ENCODE measurements at places on chromosomes 2 and 18.
A peak's percentile ranks its signal among the peaks of the same experiment; 100 is the strongest.

GRCh38 chr18:45962461-45962860 lies 4.7 kb downstream of the EPG5 start:
- DNase-seq = no peak

DNA sequence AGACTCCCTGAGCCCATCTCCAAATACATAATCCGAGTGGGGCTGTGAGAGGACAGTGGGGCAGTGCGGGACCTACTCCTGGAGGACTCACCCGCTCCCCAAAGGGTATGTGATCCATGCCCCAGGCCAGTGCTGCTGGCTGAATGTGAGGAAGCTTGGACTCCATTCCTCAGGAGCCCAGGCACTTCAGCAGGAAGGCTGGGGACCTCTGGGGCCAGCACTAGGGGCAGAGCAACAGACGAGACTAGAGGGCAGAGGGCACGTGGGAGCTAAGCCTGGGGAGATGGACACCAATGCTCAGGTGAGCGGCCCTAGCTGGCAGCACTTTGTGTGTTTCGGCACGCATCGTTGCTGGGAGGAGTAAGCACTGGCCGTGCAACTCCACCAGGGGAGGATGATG lies 84.9 kb downstream of the MALT1 start:
- no peak for DNase-seq

- no peak for DNase-seq
Observed at GRCh38 chr2:54587171-54588016, 131.3 kb downstream of the SPTBN1 start.

- DNase-seq = peak; percentile 84
Observed at GRCh38 chr2:39642051-39642718, 23.5 kb upstream of the TMEM178A start.

GRCh38 chr2:218137514-218137913 lies 11.7 kb downstream of the CXCR2 start:
- DNase-seq = no peak

- DNase-seq = no peak
Observed at GRCh38 chr2:79799729-79800128, 286.9 kb downstream of the CTNNA2 start.

GRCh38 chr2:42835577-42836371 lies 43.4 kb upstream of the HAAO start:
- no peak for DNase-seq

GRCh38 chr2:161754379-161754778 lies 130.2 kb downstream of the SLC4A10 start:
- DNase-seq = no peak

- no peak for DNase-seq
Observed at GRCh38 chr2:88628571-88628939, 1.3 kb upstream of the EIF2AK3 start.

- DNase-seq = no peak
Observed at GRCh38 chr2:88010136-88010535, 6.2 kb downstream of the RNU2-63P start.

DNA sequence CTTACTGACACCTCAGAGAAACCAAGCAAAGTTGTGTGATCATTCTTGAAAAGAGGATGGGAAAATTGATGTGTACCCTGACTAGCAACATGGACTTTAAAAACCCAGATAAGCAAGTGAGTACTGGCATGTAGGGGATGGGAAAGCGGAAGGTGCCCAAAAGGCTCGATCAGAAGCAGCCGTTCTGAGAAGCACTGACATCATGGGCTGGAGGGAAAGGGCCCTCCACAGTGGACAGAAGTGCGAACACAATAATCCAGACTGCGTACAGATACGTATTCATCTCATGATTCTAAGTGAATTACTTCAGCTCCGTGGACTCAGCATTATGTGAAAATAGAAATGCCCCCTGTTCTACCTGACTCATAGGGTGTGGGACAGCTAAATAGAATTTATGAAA lies 42.2 kb downstream of the CDH2 start:
- no peak for DNase-seq

DNA sequence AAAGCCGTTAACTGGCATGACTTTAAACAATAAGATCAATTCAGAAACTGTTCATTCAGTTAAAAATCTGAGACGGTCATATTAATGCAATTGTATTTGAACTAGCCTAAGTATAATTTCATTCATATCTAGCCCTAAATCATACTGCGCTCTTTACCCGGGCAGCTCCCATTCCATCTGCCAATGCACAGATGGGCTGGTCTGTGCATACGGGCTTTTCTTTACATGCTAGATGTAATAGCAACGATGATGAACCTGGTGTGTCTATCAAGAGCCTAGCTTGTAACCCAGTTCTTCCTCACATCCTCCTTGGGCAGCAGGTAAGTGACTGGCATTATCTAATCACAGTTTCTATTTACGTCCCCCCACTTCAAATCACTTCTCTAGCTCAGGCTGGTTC lies 631.5 kb upstream of the KLHL29 start:
- DNase-seq = no peak

- DNase-seq = no peak
Observed at GRCh38 chr2:215567504-215567903, 131.6 kb upstream of the FN1 start.

DNA sequence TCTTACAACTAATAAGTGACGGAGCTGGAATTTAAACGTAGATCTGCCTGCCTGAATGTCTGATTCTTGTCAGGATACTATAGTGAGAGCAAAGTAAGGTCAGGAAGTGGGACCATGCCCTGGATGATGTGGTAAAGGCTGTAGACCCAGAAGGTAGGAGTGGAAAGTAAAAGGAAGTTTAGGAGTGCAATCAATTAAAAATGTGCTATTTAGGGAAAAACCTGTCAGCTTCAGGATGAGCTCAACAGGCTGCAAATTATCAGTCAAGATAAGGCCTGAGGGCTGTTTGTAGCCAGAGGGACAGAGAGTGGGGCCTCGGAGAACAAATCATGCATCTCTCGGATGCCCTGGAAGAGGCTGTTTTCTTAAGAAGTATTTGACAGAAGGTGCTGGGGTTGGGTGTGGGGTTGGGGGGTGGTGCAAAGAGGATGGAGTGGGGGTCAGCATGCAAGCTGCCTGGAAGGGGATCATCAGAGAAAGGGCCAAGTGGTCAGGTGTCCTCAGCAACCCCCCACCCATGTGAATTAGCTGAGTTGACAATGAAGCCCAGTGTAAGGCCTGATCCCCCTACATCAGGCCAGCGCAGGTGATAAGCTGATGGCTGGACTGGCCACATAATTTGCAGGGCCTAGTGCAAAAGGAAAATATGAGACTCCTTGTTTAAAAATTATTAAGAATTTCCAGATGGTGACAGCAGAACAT lies 53.2 kb upstream of the MAPRE3 start:
- no peak for DNase-seq

GRCh38 chr2:224749136-224749535 lies 33.0 kb upstream of the CCDC195 start:
- no peak for DNase-seq

GRCh38 chr18:73446502-73446901 lies 578.7 kb upstream of the NETO1 start:
- DNase-seq = no peak

DNA sequence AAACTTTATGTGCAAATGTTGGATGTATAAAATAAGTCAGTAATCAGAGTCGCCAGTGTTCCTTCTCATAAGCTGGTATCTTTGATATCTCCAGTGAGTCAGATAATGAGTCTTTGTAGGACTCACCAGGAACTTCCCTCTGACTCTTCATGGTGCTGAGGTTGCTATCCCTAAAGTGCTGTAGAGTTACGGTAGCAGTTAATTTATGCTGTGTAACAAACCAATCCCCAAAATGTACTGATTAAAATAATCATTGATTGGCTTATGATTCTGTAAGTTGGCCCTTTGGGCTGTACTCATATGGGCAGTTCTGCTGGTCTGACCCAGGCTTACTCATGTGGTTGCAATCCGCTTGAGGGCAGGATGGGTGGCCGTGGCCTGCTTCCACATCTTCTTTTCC lies 43.8 kb downstream of the MAIP1 start:
- no peak for DNase-seq

DNA sequence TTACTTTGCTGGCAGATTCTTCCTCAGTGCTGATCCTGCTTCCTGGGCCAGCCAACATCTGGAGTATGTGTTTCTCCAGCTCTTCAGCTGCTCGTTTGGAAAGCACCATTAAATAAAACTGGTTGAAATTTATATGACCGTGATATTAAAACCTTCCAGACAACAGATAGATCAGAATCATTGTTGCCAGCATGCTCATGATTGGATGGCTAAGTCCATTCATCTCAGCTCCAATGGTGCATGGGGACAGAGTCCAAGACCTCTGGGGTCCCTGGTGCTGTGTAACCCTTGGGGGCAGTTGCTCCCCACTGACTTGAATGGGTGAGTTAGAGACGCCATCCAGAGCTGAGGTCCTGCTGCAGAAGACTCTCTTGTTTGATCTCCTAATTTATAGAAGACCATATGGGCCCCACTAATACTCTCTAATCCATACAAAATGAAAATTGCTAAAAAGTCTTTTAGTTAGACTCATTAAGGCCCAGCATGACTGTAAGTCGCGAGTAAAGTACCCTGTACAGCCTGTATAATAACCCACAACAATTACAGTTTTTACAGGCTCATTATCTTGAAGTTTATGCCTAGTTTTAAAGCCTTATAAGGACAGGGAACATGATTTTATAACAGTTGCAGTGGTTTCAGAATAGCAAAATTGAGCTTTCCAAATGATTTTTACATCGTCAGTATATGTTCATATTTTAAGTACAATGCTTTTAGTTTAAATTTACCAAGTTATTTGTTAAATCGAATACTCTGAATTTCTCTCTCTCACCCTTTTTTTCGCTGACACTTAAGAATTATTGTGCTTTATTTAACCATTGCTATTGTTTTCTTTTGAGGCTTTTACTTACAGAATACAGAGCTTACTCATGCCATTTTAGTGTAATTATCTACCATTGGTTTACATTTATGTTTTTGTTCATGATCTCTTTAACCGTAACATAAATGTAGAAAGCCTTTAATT lies 60.0 kb downstream of the CABLES1 start:
- no peak for DNase-seq

GRCh38 chr18:33578518-33579348 lies 714 bp downstream of the ASXL3 start:
- DNase-seq = peak; percentile 65

GRCh38 chr2:70702711-70703395 lies 65.1 kb downstream of the ADD2 start:
- no peak for DNase-seq

- DNase-seq = no peak
Observed at GRCh38 chr2:130843321-130843985, 6.7 kb downstream of the ARHGEF4 start.

DNA sequence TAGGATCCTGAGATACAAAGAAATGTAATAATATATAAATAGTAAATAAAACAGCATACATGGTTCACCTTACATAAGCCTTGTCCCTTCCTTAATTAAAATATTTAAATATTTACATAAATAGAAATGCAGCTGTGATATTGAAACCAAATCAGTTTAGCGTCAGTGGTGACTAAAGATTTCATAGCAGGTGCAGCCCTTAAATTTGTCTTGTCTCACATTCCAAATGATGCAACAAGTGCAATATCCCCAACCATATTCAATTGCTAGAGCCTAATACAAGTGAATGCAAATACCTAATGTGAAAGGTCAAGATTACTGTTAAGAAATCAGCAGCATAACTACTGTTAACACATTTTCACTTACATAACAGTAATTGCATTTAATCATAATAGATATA lies 539.5 kb downstream of the NYAP2 start:
- DNase-seq = no peak

DNA sequence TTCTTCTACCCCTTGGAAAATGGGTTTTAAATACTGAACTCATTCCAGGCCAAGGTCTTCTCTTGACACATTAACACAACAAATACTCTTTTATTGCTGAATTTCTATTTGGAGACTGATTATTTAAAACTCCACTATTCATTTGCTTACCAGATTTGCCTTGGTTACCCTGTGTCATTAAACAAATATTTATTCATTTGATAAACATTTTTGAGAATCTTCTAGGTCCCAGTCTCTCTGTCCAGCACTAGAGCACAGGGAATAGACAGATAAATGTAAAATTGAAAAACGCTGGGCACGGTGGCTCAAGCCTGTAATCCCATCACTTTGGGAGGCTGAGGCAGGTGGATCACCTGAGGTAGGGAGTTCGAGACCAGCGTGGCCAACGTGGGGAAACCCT lies 9.8 kb upstream of the MRO start:
- DNase-seq = no peak

DNA sequence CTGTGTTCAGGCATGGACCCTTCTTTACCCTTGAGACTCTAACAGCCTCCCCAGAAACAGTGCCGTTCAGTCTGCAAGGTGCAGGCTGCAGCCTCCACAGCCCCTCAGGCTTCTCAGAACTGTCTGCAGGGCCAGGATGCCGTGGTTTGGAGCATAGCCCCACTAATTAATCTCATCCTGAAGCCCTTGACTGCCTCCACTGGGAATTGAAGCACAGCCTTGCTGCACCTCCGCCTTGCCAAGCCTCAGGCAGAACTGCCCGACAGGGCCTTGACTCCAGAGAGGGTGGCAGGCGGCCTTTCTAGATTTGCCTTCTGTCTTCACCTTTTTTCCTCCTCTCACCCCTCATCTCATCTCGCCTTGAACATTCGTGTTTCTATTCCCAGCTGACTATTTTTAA lies 119.8 kb downstream of the NRP2 start:
- DNase-seq = no peak

- no peak for DNase-seq
Observed at GRCh38 chr2:66095820-66096345, 339.0 kb upstream of the MEIS1 start.

- no peak for DNase-seq
Observed at GRCh38 chr2:74502720-74503505, 3.5 kb upstream of the LBX2 start.

GRCh38 chr18:25123438-25124232 lies 228.3 kb downstream of the ZNF521 start:
- DNase-seq = no peak

- DNase-seq = no peak
Observed at GRCh38 chr2:60347781-60348180, 205.7 kb downstream of the BCL11A start.

GRCh38 chr2:238237431-238238135 lies 2.3 kb downstream of the HES6 start:
- no peak for DNase-seq

GRCh38 chr2:73766994-73767393 lies 12.9 kb downstream of the DUSP11 start:
- DNase-seq = no peak

- DNase-seq = no peak
Observed at GRCh38 chr2:220555961-220556630, 928.7 kb downstream of the SLC4A3 start.

- no peak for DNase-seq
Observed at GRCh38 chr2:201191132-201191875, 8.4 kb downstream of the CASP10 start.

DNA sequence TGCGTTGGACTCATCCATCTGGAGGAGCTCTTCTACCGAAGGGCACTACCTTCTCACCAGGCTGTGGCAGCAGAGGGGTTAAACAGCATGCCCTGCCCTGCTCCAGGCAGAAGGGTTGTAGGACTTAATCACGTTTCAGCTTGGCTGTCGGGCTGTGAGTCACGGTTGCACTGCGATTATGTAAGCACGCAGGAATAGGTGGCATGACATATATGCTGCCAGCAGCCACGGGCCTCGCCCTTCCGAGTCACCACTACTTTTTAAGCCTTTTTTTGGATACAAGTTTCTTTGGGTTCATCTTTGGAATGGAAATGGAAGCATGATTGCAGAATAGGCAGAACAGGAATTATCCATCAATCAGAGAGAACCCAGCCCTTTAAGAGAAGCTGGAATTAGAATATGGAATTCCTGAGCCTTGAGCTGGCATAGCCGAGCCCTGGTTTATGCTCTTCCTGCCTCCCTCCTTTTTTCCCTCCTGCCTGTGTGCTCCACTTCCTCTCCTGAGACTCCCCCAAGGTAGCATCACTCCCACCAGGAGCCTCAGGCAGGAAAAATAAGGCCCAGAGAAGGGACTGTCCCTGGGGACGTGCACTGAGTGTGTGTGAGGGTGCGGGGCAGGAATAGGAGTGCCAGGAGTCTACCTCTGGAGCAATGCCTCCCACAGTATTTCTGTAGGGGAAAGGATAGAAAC lies 86.8 kb downstream of the SEMA4F start:
- peak; percentile 23 for DNase-seq

Data from nucleus accumbens (tissue), 56 donors.